ENCODE measurements at places on chromosomes 6 and 20.

DNA sequence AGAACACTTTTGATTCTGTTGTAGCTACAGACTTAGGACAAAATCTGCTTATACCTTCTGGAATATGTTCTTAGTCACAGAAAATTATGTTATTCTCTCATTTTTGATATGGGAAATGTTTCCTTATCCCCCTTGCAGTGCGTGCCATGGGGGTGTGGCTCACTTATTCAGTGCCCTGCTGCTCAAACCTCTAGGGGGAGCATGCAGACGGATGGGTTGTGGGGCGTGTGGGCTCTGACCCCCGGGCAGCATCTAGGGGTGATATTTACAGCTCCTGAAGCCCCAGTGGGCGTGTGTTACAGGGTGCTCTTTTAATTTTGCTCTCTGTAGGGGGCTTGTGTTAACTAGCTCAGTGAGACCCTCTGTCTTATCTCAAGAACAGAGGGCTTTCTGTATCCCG is 61.3 kb upstream of the FERMT1 start:
- no peak for DNase-seq

- DNase-seq = no peak
Measured at GRCh38 chr6:127206531-127207095, 60.1 kb upstream of the RNF146 start.

DNA sequence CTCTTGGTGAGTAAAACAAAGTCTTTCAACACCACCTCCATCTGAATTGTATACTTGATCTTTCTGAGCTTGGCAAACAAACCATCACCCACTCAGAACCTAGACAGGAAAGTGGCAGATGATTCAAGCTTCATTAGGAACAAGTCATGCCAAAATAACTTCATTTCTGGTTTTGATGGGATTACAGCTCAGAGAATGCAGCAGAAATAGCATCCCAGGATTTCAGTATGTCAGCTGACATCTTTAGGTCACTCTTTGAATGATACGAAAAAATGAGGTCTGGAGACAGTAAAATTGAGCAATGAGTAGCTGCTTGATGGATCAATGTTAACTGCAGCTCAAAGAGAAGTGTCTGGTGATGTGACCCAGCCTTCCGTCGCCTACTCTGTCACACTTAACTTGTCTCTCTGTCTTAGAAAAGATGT is 92.4 kb downstream of the GJA10 start:
- DNase-seq = no peak

DNA sequence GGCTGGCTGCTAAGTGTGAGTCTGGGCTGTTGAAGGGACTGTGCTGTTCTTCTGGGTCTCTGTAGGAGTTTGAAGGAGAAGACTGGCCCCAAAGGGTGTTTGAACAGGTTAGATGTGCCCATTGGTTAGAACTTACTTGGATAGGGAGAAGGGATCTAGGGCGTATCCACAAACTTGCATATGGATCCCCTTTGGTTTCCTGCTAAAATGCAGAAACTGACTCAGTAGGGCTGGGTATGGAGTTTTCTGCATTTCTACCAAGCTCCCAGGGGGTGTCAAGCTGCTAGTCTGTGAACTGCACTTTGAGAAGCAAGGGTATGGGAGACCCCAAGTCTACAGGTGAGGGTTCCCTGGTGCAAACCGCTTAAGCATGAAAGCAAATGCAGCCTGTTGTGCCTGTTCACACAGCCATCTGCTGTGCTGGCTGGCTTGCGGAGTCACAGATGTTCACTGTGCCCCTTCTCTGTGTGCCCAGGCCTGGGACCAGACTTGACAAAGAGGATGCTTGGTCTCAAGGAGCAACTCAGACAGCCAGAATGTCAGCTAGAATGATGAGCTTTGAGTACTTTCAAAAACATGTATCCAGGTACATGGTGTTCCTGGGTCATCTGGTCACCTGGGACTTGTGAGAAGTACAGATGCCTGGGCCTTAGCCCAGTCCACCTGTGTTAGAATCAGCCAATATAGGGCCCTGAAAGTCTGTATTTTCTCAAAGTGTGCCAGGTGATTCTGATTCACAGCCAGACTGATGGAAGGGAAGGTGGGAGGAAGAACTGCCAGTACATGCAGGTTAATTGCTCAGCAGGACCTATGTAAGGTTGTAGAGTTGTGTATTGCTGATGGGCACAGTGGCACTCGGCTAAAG is 7.4 kb downstream of the PPP1R16B start:
- no peak for DNase-seq

GRCh38 chr6:106053484-106054205 is 32.5 kb upstream of the PRDM1 start:
- DNase-seq = no peak

DNA sequence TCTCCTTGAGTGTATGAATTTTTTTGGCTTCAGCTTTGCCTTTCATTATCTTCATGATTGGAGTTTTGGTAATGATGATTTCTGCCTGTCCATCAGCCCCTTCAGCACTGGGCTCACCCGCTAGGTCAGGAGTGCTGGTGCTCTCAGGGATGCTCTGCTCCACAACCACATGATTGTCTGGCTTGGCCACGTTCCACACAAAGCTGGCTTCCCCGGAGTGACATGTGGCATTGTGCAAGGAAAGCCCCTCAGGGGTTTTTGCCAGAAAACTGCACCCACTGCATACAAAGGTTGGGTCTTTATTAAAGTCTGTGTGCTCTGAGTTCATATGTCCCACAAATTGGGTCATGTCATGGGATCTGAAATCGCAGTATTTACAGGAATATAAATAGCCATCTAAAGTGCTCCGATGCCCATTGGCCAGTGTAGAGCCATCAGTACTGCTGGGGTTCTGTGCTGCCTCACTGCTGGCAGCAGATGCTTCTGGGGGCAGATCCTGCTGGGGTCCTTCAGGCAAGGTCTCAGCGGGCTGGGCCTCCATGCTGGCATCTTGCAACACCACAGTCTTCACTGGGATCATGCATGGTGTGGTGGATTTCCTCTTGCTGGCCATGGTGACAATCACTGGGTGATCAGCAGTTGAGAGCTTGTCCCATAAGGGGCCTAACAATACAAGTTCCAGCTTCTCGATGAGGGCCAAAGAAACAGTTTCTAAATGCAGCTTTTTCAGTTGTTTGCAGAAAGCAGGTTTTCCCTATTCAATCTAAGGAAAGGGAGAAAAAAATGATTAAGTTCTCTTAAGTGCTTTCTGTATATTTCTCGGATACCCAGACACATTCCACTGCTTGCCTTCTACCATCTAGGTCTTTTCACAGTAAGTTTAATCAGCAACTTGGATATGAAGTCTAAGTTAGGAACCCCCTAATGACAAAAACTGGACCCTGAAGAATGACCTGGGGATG is 67.2 kb downstream of the PLCG1 start:
- no peak for DNase-seq

- no peak for DNase-seq
Measured at GRCh38 chr6:169795196-169795595, 43.8 kb downstream of the ERMARD start.

- DNase-seq = no peak
Measured at GRCh38 chr20:59194023-59194935, 30.7 kb downstream of the ZNF831 start.

DNA sequence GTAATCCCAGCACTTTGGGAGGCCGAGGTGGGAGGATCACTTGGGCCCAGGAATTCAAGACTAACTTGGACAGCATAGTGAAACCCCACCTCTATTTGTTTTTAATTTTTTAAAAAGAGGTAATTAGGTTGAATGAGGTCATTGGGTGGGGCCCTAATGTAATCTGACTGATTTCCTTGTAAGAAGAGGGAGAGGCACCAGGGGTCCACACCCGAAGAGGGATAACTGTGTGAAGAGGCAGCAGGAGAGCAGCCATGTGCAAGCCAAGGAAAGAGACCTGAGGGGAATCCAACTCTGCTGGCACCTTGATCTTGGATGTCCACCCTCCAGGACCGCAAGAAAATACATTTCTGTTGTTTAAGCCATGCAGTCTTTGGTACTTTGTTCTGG is 63.4 kb downstream of the QRSL1 start:
- DNase-seq = no peak
